Astrocyte (in vitro differentiated cells and primary cell): ENCODE measurements at places on chromosomes 1 and 21.

GRCh38 chr1:218811497-218811896, 362.2 kb upstream of the LYPLAL1 start:
- no peak overlapping the region for H3K4me3 ChIP-seq
- peaks cover 7% of the 10 kb centered on the region for H3K4me1 ChIP-seq
- no peaks in the 10 kb centered on the region for H3K27me3 ChIP-seq
- H3K27ac ChIP-seq = no peak overlapping the region

DNA sequence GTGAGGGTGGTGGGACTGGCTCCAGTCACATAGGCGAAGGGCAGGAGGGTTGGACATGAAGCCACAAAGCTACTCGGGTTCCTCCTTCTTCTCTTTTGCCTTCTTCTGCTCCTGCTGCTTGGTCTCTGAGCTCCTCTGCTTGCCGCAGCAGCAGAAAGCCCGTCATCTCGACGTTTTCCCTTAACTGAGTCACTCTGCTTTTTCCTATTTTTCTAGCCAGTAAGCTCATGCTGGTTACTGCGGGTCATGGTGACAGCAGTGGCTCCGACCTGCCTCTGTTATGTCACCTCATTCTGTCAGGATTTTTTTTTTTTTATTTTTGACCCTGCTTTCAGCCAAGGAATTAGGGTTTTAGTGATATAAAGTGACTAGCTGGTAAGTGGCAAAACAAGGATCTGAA, 2.6 kb upstream of the FMOD start:
- no peaks in the 10 kb centered on the region for H3K36me3 ChIP-seq
- DNase-seq = no peak
- no peak overlapping the region for H3K4me3 ChIP-seq
- no peak overlapping the region for H3K27ac ChIP-seq
- H3K27me3 ChIP-seq = peaks cover 10% of the 10 kb centered on the region

GRCh38 chr1:24903011-24903461, 27.0 kb downstream of the RUNX3 start:
- no peaks in the 10 kb centered on the region for H3K36me3 ChIP-seq
- H3K4me3 ChIP-seq = no peak overlapping the region
- peaks cover 19% of the 10 kb centered on the region for H3K27me3 ChIP-seq
- no peak overlapping the region for H3K27ac ChIP-seq

DNA sequence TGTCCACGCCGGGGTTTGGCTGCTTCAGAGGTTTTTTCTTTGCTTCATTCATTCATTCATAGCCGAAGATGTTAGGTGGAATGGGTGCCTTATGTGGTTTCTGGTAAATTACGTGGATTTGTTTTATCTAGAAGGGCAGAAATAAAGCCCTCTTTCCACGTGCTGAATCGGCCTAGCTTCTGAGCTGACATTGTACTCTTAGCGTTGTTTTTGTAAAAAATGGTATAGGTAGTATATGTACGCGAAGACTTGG, 1.5 kb downstream of the GALNT2 start:
- no peaks in the 10 kb centered on the region for H3K27me3 ChIP-seq
- peak overlapping the region; percentile 92 for H3K4me3 ChIP-seq
- peak overlapping the region; percentile 88 for H3K27ac ChIP-seq
- no peak for DNase-seq
- peaks cover 20% of the 10 kb centered on the region for H3K4me1 ChIP-seq
- no peaks in the 10 kb centered on the region for H3K36me3 ChIP-seq

GRCh38 chr21:44880405-44881197, 7.1 kb upstream of the PTTG1IP start:
- no peak overlapping the region for H3K4me3 ChIP-seq
- peak; percentile 64 for DNase-seq
- peaks cover 20% of the 10 kb centered on the region for H3K4me1 ChIP-seq
- H3K27ac ChIP-seq = peak overlapping the region; percentile 28

GRCh38 chr21:32096411-32096810, 182.4 kb downstream of the MIS18A start:
- no peak overlapping the region for H3K4me3 ChIP-seq
- H3K36me3 ChIP-seq = no peaks in the 10 kb centered on the region
- no peaks in the 10 kb centered on the region for H3K27me3 ChIP-seq
- no peak overlapping the region for H3K27ac ChIP-seq

DNA sequence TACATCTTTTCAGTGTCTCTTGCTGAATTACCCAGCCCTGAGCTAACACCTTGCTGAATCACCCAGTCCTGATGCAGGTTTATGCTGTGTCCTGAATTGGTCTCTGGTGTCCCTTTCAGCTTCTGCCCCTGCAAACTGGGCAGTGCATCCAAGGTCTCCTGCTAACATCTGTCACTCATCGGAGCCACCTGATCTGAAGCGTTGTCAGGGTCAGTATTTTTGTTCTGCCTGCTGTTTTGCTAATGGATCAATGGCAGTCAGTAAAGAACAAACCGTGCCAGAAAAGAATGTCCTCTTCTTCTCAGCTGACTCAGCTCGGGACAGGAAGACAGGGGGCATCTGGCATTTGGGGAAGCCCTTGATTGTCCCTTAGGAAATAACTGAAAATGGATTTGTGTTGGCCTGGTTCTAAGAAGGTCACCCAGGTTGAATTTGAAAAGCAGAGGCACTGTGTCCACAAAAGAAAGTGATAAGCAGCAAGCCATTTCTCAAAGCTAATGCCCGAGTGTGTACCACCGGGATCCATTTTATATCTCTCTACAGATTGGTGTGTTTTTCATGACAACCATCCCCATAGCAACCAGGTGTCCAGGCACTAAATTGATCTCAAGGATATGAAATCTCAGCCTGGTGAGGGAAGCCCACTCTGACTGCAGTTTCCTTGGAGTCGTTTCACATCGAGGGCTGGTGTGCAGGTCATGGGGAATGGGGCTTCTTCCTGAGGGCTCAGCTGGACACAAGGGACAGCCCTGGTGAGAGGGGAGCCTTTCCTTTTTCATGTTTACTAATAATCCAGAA, 109.7 kb upstream of the IRF2BP2 start:
- no peaks in the 10 kb centered on the region for H3K36me3 ChIP-seq
- H3K27ac ChIP-seq = no peak overlapping the region
- no peak overlapping the region for H3K4me3 ChIP-seq

GRCh38 chr1:82612986-82613385, 812.3 kb downstream of the ADGRL2 start:
- no peak overlapping the region for H3K27ac ChIP-seq
- no peaks in the 10 kb centered on the region for H3K27me3 ChIP-seq
- no peak overlapping the region for H3K4me3 ChIP-seq
- no peaks in the 10 kb centered on the region for H3K36me3 ChIP-seq

DNA sequence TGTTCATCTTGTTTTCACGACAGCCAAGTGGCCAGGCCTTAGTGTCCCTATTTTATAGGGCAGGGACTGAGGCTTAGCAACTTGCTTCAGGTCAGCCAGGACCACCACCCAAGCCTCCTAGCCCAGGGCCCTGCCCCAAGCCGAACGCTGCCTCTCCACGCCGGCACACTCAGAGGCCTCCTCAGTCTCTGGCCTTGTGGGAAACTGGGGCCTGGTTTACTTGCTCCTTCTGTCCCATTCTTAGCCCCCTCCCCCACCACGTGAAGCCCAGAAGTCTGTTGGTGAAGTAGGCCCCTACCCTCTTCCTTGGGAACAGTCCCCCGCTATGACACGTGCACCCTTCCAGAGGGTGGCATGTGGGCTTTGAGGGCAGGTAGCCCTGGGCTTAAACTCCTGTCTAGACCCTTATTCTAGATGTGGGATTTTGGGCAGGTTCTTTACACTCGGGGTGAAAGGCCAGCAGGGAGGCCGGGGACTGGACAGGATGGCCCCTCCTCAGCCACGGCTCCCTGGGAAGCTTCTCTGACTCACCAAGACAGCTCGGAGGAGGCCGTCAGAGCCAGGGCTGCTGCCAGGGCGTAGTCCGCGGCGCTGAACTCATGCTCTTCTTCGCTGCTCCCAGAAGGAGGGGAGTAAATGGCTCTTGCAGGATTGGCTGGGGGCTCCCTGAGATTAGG, 4.3 kb downstream of the MYOM3 start:
- no peaks in the 10 kb centered on the region for H3K27me3 ChIP-seq
- H3K4me3 ChIP-seq = no peak overlapping the region
- no peaks in the 10 kb centered on the region for H3K36me3 ChIP-seq
- H3K4me1 ChIP-seq = peaks cover 29% of the 10 kb centered on the region
- peak; percentile 70 for DNase-seq

DNA sequence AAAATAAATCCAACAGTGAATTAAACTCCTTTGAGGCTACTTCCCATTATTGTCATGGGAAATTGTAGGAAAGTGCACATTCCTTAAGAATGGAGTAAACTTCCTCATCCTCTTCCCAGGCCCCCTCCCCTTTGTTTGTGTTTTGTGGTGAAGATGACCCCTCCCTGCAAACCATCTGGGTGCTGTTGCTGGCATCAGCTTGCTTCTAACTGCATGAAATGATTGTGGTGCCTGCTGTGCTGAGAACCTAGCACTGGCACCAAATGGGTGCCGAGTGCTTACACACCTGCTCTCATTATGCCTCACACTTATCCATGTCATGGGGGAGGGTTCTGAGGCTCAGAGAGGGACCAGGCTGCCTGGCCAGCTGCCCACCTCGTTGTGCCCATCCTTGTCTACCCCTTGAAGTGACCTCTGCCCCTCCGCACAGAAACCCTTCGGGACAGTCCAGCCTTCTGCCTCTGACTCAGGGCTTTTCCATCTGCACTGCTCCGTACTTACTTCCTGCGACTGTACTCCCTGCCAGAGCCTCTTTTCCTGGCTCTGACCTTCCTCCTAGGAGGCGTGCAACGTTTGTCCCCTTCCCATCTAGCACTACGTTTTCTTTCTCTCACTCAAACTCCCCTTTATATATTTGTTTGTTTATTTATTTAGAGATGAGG, 30.6 kb downstream of the CAPN2 start:
- no peak for DNase-seq
- no peak overlapping the region for H3K4me3 ChIP-seq
- H3K36me3 ChIP-seq = peaks cover 43% of the 10 kb centered on the region
- peak overlapping the region; percentile 51 for H3K27ac ChIP-seq
- peaks cover 47% of the 10 kb centered on the region for H3K4me1 ChIP-seq

- H3K27me3 ChIP-seq = no peaks in the 10 kb centered on the region
- no peaks in the 10 kb centered on the region for H3K36me3 ChIP-seq
- peaks cover 13% of the 10 kb centered on the region for H3K4me1 ChIP-seq
- no peak overlapping the region for H3K4me3 ChIP-seq
- no peak overlapping the region for H3K27ac ChIP-seq
Observed at GRCh38 chr1:96357141-96357765, 364.3 kb upstream of the PTBP2 start.

DNA sequence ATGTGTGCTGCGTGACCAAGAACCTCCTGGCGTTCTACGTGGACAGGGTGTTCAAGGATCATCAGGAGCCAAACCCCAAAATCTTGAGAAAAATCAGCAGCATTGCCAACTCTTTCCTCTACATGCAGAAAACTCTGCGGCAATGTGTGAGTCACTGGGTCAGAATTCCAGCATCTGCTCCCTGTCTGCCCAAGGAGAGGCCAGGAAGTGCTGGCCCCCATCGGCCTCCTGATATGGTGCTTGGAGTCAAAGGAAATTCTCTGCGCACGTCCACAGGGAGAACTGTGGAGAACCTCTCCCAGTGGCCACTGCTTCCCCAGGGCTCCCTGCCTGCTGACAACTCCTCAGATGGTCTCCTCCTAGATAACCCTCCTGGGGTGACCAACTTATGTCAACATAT, 25.6 kb upstream of the IL20 start:
- no peak overlapping the region for H3K27ac ChIP-seq

DNA sequence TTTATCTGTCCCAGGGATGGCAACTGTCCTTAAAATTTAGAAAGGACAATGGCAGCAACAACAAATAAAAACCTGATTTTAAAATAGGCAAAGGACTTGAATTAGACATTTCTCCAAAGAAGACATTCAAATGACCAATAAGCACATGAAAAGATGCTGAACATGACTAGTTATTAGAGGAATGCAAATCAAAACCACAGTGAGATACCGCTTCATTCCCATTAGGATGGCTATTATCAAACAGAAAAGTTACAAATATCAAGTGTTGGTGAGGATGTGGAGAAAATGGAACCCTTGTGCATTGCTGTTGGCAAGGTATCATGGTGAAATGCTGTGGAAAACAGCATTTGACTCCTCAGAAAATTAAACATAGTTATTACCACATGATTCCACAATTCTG, 120.7 kb downstream of the CRB1 start:
- no peak overlapping the region for H3K27ac ChIP-seq
- no peaks in the 10 kb centered on the region for H3K4me1 ChIP-seq
- no peaks in the 10 kb centered on the region for H3K36me3 ChIP-seq

DNA sequence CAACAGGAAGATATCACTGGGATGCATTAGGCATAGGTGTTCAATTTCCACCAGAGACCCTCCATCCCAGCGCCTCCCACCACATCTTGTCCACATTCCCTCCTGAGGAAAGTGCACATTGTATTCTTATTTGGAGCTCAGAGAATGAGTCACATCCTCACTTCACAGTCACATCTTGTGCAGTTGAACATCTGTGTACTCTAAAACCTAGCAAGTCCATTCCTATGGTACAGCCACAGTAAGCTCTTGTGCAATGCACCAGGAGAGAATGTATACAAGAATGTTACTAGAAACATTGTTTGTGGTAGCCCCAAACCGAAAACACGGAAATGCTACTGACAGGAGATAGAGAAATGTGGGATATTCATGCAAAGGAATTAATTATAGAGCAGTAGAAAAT, 1.6 kb upstream of the KDF1 start:
- DNase-seq = peak; percentile 85
- no peak overlapping the region for H3K4me3 ChIP-seq
- peaks cover 29% of the 10 kb centered on the region for H3K27me3 ChIP-seq
- peaks cover 5% of the 10 kb centered on the region for H3K4me1 ChIP-seq

- H3K27me3 ChIP-seq = no peaks in the 10 kb centered on the region
- no peaks in the 10 kb centered on the region for H3K36me3 ChIP-seq
- no peak overlapping the region for H3K27ac ChIP-seq
Observed at GRCh38 chr1:170221031-170221430, 75.3 kb downstream of the NTMT2 start.

- H3K27ac ChIP-seq = no peak overlapping the region
- DNase-seq = no peak
- no peaks in the 10 kb centered on the region for H3K36me3 ChIP-seq
- H3K4me1 ChIP-seq = no peaks in the 10 kb centered on the region
- H3K4me3 ChIP-seq = no peak overlapping the region
Observed at GRCh38 chr21:21929789-21930188, 931.6 kb downstream of the NCAM2 start.

DNA sequence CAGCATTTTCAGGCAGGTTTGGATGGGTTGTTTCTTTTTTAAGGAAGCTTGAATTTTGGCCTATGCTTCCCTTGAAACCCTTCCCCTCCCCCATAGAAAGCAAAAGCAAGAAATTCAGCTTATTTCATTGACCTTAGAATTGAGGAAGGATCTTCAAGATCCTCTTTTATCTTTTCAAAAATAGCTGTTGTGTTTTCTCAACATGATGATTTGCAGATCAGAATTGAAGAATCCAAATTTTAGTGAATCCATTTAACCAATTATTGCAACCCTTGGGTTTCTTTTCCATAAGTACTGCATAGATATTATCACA, 73.7 kb downstream of the LRRC8C start:
- H3K27ac ChIP-seq = no peak overlapping the region
- no peaks in the 10 kb centered on the region for H3K36me3 ChIP-seq
- no peak overlapping the region for H3K4me3 ChIP-seq
- DNase-seq = no peak
- H3K27me3 ChIP-seq = no peaks in the 10 kb centered on the region
- peaks cover 8% of the 10 kb centered on the region for H3K4me1 ChIP-seq

DNA sequence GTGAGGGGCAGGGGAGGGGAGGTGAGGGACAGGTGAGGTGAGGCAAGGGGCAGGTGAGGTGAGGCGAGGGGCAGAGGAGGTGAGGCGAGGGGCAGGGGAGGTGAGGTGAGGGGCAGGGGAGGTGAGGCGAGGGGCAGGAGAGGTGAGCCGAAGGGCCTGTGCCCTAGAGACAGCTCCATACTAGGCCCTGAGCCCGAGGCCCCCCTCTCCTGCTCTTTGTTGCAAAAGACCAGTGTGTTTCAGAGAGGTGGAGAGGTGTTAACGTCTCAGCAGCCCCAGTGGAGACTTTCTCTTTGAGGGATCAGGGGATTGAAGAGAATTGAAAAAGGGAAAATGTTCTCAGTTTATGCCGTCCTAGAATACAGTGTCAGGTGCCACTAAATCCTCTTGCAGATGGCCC, 44.2 kb downstream of the EPHB2 start:
- no peaks in the 10 kb centered on the region for H3K36me3 ChIP-seq
- peaks cover 48% of the 10 kb centered on the region for H3K4me1 ChIP-seq
